ENCODE measurements at places on chromosomes 11 and 22.

GRCh38 chr11:24478718-24479117 lies 18.1 kb upstream of the LUZP2 start:
- no peak for DNase-seq

- no peak for DNase-seq
Observed at GRCh38 chr11:122081073-122081472, 34.9 kb downstream of the BLID start.

DNA sequence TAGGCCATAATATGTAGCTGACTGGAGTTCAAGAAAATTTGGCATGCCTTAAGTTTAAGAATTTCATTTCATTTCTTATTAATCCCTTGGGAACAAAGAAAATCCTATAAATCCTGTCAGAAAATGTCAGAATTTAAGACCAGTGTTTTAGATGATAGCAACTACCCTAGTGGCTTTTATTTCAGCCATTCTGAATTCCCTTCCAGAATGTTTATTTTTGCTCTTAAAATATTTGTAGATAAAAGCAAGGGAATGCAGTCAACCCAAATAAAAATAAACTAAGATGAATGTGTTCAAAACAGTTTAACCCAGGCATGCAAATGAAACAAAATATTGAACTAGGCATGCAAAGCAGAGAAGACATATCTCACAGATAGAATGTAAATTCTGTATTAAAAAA lies 356.9 kb upstream of the LRRC4C start:
- DNase-seq = no peak

GRCh38 chr11:74646215-74646614 lies 53.8 kb downstream of the POLD3 start:
- no peak for DNase-seq

GRCh38 chr11:104823657-104824056 lies 74.6 kb downstream of the CASP12 start:
- DNase-seq = no peak

Data from RWPE2 (cell line).